ENCODE measurements at places on chromosomes 3 and 15. TPM values are rescaled to one million over a fixed set of nuclear protein-coding genes. Genes with fewer than 3 reads are reported as not detected.

Gene SETD5
- total RNA-seq = 145 TPM

Gene ZSCAN29
- total RNA-seq = 15.7 TPM

Gene GPR149
- not detected for total RNA-seq

Gene FOXB1
- not detected for total RNA-seq

Gene RAB27A
- total RNA-seq = 30.9 TPM

Gene SH3GL3
- total RNA-seq = not detected

Gene CHAC1
- total RNA-seq = 4.6 TPM

Gene EHHADH
- total RNA-seq = 5.8 TPM

Gene RARRES1
- 1.8 TPM for total RNA-seq

Gene SCN10A
- total RNA-seq = not detected

Gene IFT57
- 23.4 TPM for total RNA-seq

Gene CD276
- total RNA-seq = 85.6 TPM

Gene CCR8
- not detected for total RNA-seq

DNA sequence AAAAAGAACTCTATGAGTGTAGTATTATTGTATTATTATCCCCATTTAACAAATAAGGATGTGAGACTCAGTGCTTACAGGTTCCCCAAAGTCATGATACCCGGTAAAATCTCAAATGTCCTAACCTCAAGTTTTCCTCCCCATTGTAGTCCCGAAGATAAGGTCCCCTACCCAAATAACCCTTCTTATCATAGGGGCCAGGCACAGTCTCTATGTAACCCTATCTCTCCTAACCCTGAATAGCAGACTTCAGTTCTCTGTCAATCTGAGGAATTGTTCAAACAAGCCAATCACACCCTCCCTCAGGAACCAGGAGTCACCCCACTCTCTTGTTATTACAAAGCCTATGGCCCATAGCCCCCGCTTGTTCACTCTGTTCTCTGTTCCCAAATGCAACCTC is 10.5 kb upstream of the SUSD5 start:
- no peak for DNase-seq

GRCh38 chr15:69957175-69957574 is 140.5 kb downstream of the TLE3 start:
- DNase-seq = no peak

GRCh38 chr15:49163678-49164077 is 6.4 kb upstream of the GALK2 start:
- DNase-seq = no peak

GRCh38 chr3:179464323-179465092 is 13.2 kb upstream of the GNB4 start:
- DNase-seq = no peak

DNA sequence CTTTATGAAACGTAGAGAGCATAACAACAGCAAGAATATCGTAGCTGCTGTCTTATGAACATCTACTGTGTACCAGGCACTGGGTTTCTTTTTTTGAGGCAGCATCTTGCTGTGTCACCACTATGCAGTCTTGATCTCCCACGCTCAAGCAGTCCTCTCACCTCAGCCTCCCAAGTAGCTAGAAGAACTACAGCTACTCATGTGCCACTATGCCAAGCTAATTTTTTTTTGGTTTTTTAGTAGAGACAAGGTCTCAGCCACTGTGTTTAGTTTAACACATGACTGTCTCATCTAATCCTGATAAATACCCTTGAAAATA is 129.9 kb downstream of the VGLL4 start:
- no peak for DNase-seq

DNA sequence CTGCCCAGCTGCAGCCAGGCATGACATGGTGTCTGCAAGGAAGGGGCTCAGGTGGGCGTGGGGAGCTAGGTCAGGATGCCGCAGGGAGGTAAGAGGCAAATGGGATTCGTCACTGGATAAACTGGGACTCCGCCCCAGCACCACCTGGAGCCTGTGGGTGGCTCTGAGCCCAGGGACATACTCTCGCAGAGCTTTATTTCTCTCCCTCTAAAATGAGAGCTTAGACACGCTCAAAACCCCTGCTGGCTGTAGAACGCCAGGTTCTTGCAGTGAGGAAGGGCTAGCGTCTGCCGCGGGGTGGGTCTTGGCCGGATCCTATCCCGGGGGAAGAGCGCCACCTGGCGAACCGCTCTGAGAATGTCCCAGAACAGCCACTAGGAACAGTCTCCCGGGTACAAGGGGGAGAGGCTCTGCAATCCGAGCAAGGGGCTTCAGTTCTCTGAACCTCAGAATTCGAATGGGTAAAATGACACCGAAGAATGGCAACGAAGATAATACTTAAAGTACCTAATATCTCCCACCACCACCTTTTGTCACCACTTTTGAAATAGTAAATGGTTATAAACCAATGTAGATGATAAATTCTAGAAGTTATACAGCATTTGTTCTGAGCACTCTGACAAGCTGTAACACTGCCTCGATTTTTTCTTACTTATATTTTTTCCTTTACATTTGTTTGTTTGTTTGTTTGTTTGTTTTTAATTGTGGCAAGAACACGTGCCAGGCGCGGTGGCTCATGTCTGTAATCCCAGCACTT is 53.2 kb upstream of the SRGAP3 start:
- DNase-seq = peak; percentile 79

GRCh38 chr15:56537881-56538280 is 72.9 kb upstream of the MNS1 start:
- no peak for DNase-seq

GRCh38 chr3:177563243-177563780 is 366.0 kb upstream of the TBL1XR1 start:
- no peak for DNase-seq

DNA sequence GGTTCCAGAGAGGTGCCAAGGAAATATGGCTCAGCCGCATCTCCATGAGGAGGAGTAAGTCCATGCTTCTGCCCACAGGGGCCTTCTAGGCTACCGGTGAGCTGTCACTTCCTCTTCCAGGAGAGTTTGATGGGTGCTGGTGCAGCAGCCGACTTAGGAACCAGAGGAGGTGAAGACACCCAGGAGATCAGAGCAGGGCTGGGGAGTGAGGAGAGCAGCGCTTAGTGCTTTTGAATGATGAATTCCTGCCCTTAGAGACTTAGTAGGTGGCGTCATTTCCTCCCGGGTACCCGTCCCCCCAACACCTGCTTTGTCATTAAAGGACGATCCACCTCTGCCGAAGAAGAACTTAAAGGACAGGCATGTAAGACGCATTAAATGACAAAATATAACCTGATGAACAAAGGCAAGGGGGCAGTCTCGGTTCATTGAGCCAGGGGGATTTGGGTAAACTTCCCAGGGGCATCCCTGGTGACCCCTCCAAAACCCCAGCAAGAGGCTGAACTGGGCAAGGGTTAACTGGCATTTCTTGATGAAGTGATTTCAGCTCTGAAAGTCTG is 67.6 kb downstream of the HES1 start:
- no peak for DNase-seq

- no peak for DNase-seq
Measured at GRCh38 chr15:50256188-50257041, 9.1 kb downstream of the HDC start.

GRCh38 chr15:42279234-42279723 is 6.0 kb upstream of the TMEM87A start:
- peak; percentile 7 for DNase-seq

- DNase-seq = no peak
Measured at GRCh38 chr15:77183066-77183465, 112.2 kb upstream of the TSPAN3 start.

DNA sequence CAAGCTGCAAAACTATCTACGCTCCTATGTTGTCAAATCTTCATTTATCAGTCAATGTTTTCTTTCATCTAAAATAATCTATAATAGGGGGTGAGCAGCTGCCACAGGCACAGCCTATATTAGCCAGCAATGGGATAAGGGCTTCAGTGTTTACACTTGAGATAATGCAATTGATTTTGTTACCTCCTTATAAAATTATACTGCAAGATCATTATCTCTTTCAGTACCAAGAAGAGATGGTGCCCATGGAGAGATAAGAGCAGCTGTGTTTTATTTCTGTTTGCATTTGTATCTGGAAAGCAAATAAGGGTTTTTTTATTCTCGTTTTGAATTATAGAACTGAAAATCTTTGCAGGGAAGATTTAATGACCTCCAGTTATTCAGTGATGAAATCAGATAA is 68.9 kb downstream of the PLD1 start:
- DNase-seq = no peak

DNA sequence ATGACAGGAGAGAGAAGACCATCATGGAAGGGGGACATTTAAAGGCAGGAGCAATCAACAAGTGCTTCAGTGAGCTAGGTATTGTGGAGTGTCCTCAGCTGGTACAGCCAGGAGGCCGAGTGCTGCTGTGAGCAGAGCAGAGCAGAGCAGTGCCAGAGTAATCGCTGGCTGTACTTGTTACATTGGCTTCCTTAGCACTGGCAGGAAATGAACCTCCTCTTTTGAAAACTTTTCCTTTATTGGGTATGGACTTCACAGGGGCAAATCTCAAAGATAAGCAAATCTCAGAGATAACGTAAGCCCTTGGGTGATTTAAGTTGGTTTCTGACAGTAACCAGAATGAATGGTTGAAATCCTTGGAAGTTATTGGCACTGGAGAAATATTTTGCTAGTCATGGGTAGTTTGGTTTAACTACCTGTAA is 2.1 kb downstream of the SH3GL3 start:
- no peak for DNase-seq

- DNase-seq = peak; percentile 30
Measured at GRCh38 chr3:158845765-158846350, 44.0 kb downstream of the MFSD1 start.

- DNase-seq = no peak
Measured at GRCh38 chr3:110391042-110391441, 680.6 kb upstream of the NECTIN3 start.

GRCh38 chr3:46558184-46559043 is 7.7 kb downstream of the LRRC2 start:
- DNase-seq = peak; percentile 84

- DNase-seq = peak; percentile 70
Measured at GRCh38 chr3:130386604-130387263, 41.3 kb downstream of the COL6A5 start.

DNA sequence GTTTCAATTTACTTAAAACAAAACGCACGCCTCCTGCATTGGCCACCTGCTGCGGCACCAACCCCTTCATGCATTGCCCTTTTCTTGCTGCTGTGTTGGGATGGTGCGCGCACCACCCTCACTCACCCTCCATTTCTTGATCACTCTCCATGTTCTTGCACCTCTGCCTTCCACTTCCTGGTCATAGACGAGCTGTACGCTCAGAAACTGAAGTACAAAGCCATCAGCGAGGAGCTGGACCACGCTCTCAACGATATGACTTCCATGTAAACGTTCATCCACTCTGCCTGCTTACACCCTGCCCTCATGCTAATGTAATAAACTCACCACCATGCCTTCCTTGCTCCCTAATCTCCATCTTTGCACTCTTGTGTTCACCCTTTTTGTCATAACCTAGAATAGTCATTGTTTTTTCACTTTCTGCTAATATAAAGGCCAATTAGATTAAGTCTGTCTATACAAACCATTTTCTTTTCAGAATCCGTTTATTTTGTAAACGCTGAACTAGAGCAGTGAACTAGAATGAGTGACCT is 21.4 kb downstream of the TPM1 start:
- DNase-seq = no peak

DNA sequence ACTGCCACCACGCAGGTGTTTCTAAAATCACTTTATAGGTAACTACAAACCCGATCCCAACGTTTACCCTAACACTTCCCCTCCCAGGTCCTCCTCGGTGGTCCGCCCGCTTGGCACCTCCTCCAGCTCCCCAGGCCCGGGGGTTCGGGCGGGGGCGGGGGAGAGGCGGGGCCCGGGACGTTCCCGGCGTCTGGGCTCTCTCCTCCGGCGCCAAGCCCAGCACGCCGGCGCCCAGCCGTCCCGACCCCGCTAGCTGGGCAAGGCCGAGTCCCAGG is 562 bp downstream of the CGGBP1 start:
- DNase-seq = no peak

- no peak for DNase-seq
Measured at GRCh38 chr3:8520816-8521403, 19.3 kb downstream of the LMCD1 start.

DNA sequence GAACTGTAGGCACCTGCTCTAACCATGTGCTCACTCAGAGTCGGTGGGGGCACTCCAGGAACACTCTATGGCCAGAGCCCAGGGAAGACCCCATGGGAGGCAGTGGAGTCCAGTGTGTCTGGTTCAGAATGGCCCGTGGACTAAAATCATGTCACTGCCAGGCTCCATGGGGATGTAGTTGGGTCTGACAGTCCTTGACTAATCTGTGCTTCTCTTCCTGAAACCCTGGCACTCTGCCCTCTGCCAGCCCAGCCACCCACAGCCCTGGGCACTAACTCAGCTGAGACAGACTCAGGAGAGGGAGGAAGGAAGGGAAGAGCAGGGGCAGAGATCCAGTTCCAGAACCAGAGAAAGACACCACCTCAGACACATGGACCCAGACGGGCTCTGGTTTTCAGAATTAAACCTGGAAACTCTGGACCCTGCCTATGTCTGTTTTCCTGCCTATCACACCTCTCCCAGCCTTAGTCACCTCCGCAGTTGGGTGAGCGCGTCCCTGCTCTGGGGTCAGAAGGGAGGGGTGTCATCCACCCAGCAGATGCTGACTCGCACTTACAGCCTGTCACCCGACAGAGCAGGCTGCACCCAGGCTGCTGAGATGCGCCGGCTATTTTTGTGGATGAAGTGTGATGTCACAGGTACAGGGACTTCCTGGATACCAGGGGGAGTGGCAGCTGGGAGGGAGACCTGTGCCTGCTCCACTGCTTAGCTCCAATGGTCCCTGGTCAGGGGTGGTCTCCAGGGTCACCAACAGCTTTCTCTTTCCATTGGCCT is 56.8 kb upstream of the INSYN1 start:
- DNase-seq = no peak

DNA sequence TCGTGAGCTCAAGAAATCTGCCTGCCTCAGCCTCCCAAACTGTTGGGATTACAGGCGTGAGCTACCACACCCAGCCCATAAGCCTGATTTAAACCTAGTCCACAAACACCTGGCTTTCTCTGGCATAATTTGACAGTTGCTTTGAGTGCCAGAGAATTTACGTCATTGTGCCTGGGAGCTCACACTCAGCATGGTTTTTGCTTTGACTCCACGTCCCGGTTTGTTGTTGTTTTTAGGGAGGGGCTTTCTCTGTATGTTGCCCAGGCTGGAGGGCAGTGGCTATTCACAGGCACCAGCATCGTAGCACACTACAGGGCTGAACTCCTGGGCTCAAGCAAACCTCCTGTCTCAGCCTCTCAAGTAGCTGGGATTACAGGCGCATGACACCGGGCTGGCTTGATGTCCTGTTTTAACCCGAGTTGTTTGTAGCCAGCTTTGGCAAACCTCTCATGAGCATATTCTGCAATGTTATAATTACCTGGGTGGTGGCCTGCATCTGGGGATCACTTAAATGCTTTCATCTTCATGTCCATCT is 32.7 kb downstream of the CEMIP start:
- DNase-seq = no peak

DNA sequence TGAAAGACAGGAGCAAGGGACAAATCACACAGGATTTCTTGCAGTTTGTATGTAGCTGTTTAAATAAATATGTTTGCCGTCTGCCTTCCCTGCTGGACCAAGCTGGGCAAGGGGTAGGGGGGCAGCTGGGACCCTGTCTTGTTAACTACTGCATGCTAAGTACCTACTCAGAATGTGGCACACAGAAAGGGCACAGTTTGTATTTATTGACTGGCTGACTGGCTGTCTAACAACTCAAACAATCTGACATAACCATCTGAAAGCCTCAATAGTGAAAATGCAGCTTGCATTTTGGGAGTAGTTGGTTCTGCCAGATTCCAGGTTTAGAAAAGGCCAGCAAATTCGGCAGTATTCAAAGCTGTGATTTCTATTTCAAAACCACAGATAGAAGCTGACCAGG is 16.6 kb upstream of the MAGI1 start:
- DNase-seq = no peak

Measured in endothelial cell of umbilical vein (primary cell).